ENCODE measurements at places on chromosomes 1 and 21.
A peak's percentile ranks its signal among the peaks of the same experiment; 100 is the strongest.

GRCh38 chr1:50681931-50682330 lies 258.7 kb upstream of the DMRTA2 start:
- no peak for DNase-seq

DNA sequence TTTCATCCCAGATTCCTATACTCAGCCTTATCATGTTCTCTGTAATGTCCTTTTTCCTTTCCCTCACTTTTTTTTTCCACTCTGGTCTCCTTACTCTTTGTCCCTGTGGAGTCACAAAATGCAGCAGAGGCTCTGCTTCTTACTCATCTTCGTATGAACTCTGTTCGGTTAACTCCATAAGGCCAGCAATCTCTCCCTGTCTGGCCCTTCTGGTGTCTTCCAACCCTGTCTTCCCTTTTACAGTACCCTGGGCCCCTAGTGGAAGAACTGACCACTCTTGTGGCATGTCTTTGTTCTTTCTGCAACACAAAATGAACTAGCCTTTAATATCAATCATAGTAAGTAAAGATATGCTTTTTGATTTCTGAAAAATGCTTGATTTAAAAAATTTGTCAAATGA lies 7.1 kb downstream of the CD101 start:
- DNase-seq = no peak

DNA sequence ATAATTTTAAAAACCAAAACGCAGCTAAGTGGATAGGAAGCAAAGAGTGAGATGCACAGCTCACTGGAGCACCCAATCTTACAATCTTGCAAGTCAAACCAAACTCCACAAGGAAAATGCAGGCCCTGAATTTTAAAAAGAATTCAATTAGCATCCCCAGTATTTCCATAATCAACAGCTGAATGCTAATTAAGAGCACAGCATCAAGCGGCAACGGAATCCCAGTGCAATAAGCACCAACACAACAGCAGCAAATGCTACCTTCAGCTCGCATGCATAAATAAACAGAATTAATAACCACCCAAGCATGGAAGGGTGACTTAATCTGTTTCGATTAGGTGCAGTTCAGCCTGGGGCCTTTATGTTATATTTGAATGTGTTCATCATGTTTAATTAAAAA lies 142.9 kb downstream of the SLC45A1 start:
- no peak for DNase-seq

- DNase-seq = no peak
Measured at GRCh38 chr1:168341483-168341975, 60.9 kb downstream of the TBX19 start.

GRCh38 chr21:17784180-17784598 lies 35.0 kb downstream of the C21orf91 start:
- DNase-seq = no peak

- DNase-seq = no peak
Measured at GRCh38 chr21:37206496-37206895, 60.6 kb downstream of the VPS26C start.

DNA sequence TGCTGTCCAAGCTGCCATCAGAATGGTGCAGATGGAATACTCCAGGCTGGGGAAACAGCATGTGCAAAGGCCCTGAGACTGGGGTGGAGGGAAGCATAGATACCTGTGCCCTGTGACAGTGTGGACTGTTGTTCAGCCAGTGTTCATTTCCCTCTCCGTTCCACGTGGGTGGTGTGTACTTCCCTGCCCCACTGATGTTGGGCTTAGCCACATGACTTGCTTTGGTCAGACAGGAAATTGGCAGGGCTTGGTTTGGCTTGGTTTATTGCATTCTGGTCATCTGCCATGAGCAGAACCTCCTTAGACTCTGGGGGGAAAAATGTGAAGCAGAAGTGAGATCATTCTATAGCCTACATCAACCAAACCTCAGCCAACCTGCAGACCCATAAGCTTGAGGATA lies 102.4 kb upstream of the IGSF21 start:
- DNase-seq = no peak

DNA sequence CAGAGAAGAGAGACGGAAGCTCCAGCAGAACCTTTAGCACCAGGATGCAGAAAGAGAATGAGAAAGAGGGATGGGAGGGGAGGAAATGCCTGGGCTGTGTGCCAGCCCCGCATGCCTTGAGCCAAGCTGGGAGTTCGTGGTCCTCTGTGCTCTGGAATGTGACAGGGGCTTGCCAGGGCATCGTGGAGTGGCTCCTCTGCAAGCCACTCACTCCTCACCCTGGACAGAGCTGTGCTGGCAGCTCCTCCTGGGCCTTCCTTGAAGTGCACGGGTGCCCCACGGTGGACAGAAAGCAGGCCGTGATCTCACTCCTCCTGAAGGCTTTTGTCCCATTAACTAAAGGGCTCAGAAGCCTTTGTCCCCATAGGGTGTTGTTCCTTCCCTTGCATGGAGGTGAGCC lies 34.8 kb upstream of the PRELP start:
- DNase-seq = peak; percentile 17

DNA sequence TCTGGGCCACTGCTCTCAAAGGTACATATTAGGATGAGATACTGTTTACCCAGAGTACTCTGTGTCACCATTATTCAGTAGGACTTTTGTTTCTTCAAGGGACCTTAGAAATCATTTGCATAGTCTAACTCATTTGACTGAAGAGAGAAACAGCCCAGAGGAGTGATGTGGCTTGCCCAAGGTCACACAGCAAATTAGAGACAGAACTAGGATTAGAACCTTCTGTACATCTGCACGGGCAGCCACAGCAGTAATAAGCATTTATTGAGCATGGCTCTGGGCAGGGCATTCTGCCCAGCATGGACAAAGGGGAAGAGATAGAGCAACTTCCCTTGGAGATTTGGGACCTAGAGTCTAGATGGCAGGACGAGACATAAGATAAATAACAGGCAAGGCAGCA lies 5.7 kb upstream of the NHLH1 start:
- no peak for DNase-seq

- no peak for DNase-seq
Measured at GRCh38 chr1:44265656-44266358, 52.5 kb downstream of the DMAP1 start.

- no peak for DNase-seq
Measured at GRCh38 chr1:27342391-27342777, 562 bp downstream of the SYTL1 start.

- no peak for DNase-seq
Measured at GRCh38 chr1:236861560-236862218, 66.6 kb downstream of the MTR start.

DNA sequence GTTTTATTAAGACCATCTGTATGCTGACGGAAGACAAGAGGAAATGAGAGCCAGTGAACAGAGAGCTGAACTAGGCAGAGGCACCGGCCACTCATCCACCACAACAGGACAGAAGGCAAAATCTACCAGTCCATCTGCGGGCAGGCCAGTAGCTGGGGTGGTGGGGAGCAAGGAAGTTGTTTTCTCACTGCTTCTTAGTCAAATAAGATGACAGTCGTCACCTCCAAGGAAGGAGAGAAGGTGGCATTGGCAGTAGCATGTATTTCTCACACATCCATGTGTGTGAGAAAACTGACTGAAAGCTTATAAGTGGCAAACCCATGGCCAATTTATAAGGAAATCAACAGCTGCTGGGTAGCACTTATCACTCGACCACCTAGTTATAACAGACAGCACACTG lies 8.2 kb downstream of the TTC13 start:
- DNase-seq = no peak

DNA sequence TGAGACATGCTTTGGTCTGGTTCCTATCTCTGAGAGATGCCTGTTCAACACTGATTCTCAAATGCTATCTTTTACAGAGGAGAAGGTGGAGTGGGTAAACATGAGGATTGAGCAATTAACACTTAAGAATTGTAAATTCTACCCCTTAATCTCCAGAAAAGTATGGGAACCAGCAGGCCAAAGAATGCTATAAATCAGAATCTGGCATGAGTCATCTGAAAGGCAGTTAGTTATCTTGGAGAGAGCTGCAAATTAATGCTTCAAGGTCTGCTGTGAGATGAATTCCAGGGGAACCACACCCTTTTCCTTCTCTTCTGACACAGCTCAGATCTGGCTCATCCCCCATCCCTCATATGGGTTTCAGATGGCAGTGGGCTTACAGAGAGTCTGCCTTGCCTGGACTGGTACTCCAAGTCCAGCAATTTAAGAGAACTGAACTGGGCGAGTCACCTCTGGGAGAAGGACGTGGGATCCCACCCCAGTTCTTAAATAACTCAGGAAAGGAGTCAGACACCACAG lies 5.2 kb downstream of the S100A10 start:
- no peak for DNase-seq

DNA sequence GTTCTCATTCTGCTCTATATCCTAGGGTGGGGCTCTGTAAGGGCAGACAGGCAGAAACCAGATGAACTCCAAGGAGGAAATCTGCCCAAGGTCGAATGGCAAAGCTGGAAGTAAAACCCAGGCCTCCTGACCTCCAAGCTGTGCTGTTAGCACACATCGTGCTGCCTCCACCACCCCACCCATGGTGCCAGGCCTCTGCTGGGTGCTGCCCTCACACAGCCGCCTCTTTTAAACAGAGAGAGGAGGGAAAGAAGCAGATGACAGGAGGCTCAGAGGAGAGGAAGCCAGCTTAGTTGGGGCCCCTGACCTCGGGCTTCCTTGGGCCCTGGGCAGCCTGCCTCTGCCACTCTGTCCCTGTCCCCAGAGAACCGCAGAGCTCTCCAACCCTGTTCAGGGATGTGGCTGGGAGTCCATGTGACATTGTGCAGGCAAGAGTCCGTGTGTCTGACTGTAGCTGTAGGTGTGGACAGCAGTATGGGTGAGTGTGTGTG lies 1.1 kb downstream of the SYNC start:
- no peak for DNase-seq

DNA sequence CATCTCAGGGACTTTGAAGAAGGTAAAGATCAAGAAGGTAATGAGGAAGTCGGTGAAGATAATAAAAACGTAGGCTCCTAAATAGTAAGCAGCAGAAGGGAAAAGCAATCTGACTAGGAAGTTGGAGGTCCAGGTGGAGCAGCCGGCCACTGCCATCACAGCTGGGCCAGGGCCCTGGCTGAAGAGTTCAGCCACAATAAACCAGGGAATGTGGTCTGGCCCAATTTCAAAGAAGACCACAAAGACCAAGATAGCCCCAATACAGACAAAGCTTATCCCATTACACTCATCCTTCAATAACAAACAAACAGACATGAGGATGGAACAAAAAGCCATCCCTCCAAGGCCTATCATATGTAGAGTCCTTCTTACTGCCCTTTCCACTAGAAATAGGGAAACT lies 18.4 kb upstream of the JAK1 start:
- no peak for DNase-seq

DNA sequence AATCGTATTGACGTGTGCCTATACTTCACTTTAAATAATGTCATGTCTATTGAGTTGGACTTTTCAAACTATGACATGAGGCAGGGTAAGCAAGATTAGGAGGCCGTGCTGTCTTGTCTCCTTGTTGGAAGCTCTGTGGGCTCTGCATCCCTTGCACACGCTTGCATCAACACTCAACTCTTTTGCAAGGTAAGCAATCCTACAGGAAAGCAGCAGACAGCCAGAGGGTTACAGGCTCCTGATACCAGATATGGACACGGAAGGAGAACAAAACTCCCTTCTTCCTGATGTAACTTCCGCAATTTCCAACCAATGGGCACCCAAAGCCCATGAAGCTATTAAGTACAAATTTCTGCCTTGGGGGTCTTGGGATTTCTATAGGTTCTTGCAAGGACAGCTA lies 1520.7 kb upstream of the B3GALT2 start:
- DNase-seq = no peak

- no peak for DNase-seq
Measured at GRCh38 chr1:15261155-15262002, 14.4 kb downstream of the FHAD1 start.

DNA sequence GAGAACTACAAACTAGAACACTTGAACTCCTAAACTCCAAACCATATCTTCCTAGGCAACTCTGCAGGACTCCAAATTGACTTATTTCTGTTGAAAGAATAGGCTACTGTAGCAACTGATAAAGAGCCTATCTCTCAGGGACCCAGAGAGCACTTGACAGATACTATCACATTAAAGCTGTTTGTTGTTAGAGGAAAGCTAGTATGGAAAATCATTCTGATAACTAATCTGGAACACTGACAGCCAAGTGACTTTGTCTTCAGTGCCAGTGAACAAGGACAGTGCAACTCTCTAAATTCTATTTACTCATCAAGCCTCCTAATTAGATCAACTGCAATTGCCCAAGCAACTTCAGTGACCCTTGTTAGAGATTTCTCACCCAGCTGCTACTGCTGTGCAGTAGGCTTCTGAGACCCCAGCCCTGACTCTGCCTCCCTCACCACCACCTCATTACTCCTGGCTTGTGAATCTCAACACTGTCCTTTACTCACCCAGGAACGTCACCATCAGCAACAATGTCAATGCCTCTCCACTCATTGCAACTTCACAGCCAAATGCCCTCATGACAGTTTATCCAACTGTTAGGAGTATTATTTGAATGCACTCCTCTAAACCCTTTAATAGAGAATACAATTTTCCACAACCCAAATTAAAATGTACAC lies 7.4 kb upstream of the RGS13 start:
- no peak for DNase-seq

DNA sequence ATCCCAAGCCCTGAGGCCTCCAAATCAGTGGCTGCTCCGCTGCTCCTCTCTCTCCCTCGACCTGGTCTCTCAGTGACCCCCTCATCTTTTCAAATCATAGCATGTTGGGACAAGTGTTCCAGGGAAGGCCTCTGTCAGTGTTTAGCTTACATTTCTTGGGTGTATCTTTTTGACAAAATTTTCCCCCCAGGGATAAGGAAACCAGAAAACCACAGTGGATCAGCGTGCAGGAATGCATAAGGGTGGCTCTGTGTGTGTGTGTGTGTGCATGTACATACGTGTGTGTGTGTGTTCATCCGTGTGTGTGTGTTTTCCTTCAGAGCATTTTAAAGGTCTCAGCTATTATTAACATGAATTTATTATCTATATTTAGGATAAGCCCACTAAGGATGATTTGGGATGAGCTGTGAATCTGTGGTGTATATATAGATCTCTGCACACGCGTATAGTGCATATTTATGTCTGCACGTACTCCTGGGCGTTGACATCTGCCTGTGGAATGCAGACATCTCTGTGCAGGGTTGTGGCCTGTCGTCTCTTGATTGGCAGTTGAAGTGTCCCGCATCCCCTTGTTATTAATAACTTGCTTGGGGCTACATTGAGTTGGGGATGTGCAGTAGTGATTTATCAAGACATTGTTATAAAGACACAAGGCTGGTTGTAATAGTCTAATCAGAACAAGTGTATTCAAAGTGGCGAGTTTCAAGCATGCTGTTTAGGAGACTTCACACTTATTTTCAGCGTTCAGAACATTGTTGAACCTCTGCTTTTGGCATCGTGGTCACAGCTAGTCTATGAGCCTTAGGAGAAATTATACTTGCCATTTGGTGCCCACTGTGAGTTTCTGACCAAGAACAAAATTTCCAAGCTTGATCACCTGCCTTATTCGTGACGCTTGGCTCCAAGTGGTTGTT lies 55.6 kb downstream of the GALNT2 start:
- no peak for DNase-seq

All from hypothalamus (tissue), 51 donors.